ENCODE measurements at places on chromosomes 7 and 10.

DNA sequence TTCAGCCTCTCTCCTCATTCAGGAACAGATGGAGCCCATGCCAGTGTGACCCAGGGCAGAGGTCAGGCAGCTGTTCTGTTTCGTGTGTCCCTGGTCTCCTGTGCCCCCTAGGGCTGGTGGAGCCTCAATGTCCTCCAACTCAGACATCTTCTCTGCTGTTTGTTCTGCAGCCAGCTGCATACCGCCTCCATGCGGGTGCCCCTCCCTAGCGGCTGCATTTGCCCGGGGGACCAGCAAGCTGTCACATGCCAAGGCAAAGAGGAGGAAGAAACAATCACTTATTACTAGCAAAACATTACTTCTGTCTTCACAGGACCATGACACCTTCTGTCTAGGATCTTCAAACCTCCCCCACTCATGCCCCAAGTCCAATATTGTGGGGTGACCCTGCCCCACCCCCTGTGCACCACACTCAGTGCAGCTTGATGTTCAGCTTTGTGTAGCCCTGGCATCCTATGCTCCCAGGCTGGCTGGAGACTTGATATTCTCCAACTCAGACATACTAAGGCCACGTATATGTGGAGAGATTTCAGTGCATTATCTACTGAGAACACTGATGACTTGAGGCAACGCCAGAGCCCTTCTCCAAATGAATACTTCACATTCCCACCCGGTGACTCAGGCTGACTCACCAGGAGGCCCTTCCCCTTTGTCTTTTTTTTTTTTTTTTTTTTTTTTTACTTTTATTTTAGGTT lies 188.9 kb downstream of the SKIDA1 start:
- no peak for DNase-seq

DNA sequence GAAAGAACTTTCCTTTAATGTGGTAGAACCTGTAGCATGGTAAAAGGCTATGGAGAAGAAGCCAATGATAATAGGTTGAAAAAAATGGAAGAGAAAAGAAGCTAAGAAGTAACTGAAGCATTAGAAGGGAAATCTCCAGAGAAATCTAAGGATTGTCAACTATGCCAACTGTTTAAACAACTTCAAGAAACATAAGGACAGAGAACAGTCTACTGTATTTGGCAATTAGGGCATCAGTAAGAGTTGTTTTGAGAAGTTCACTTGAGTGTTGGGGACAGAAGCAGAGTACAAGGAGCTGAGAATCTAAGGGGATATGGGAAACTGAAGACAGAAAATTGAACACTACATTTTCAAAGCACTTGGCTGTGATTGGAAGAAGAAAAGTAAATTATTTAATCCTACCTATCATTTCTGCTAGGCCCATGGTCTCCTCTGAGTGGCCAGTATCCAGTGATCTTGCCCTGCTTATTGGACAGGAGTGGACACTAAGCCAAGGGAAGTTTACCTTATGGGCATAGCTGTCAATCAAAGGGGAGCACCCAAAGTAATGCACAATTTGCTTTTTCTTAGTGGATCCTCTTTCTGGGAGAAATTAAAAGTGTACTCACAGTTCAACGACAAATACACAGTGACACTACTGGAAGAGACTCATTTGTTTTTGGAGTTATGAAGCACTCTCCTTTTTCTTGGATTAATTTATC lies 56.4 kb upstream of the CCDC71L start:
- no peak for DNase-seq

- no peak for DNase-seq
Measured at GRCh38 chr10:73744664-73744975, 448 bp downstream of the SEC24C start.

GRCh38 chr10:12782537-12782936 lies 219.0 kb downstream of the CCDC3 start:
- no peak for DNase-seq

- no peak for DNase-seq
Measured at GRCh38 chr7:96017877-96018276, 245.5 kb downstream of the DYNC1I1 start.

DNA sequence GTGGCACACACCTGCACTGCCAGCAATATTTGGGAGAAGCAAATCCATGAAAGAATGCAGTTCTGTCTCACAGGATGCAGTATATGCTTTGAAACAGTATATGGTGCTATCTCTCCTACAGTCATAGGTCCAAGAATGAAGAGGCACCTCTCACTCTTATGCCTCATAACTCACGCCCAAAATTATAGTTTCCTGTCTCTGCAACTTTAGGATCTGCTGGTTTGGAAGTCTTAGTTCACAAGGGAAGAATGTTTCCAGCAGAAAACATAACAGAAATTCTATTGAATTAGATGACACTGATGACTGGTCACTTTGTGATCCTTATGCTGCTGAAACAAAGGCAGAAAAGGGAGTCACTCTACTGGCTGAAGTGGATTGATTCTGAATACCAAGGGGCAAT lies 5.7 kb downstream of the C10orf67 start:
- no peak for DNase-seq

All from putamen (tissue), 1 donor.